Left cardiac atrium (tissue), 4 donors: ENCODE measurements at places on chromosomes 12 and 14. TPM values are rescaled to one million over a fixed set of nuclear protein-coding genes. Genes with fewer than 3 reads are reported as not detected.

The SIX1 gene
- 0.24 TPM for total RNA-seq

The CD69 gene
- total RNA-seq = 1.7 TPM

The KRT79 gene
- 0.16 TPM for total RNA-seq

The TBC1D30 gene
- total RNA-seq = 1.3 TPM

The FAM186B gene
- total RNA-seq = 0.31 TPM

The KIF5A gene
- 0.10 TPM for total RNA-seq

The SARNP gene
- total RNA-seq = 50.1 TPM

The MUCL1 gene
- not detected for total RNA-seq

The B4GALNT1 gene
- total RNA-seq = 2.4 TPM

The SLC39A2 gene
- not detected for total RNA-seq

The KRT3 gene
- not detected for total RNA-seq

The DIO3 gene
- 1.1 TPM for total RNA-seq

The LUM gene
- 130 TPM for total RNA-seq

The CD163L1 gene
- total RNA-seq = 6.2 TPM

The KRT80 gene
- not detected for total RNA-seq

The CRADD gene
- total RNA-seq = 33.8 TPM

The DLGAP5 gene
- 0.80 TPM for total RNA-seq

The MON2 gene
- 27.0 TPM for total RNA-seq

The TMEM132D gene
- total RNA-seq = not detected

The OTOGL gene
- total RNA-seq = 8.4 TPM

The SLCO1A2 gene
- total RNA-seq = not detected

The BIN2 gene
- total RNA-seq = 4.0 TPM

The FOXN4 gene
- total RNA-seq = not detected

The SNRNP35 gene
- total RNA-seq = 20.1 TPM

The TMPRSS12 gene
- total RNA-seq = not detected

The C12orf50 gene
- not detected for total RNA-seq

The ACSS3 gene
- 21.9 TPM for total RNA-seq

The PKP2 gene
- total RNA-seq = 148 TPM

The TAS2R50 gene
- 0.84 TPM for total RNA-seq

The FCF1 gene
- total RNA-seq = 29.6 TPM

The RTN1 gene
- total RNA-seq = 1.1 TPM

The ADGRD1 gene
- 143 TPM for total RNA-seq
